ENCODE measurements at places on chromosomes 11 and 22.

DNA sequence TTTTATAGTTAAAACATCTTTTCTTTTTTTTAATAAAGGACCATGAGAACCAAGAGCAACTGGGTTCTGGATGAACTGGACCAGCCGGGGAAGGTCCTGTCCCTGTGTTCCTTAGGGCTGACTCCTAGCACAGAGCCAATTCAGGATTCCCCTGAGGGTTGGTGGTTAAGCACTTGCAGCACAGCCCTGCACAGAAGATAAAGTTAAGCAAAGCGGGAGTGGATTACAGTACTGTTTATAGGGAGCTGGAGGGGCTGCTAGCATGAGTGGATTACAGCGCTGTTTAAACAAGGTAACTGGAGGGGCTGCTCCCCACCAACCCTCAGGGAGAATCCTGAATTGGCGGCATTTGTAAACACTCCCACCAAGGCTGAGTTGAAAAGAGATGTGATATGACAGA is 90.6 kb downstream of the CELSR1 start:
- DNase-seq: no peak

GRCh38 chr11:68259122-68259959 is 12.4 kb downstream of the C11orf24 start:
- DNase-seq: no peak

GRCh38 chr11:97963528-97964331 is 1057.0 kb upstream of the CNTN5 start:
- DNase-seq: no peak

DNA sequence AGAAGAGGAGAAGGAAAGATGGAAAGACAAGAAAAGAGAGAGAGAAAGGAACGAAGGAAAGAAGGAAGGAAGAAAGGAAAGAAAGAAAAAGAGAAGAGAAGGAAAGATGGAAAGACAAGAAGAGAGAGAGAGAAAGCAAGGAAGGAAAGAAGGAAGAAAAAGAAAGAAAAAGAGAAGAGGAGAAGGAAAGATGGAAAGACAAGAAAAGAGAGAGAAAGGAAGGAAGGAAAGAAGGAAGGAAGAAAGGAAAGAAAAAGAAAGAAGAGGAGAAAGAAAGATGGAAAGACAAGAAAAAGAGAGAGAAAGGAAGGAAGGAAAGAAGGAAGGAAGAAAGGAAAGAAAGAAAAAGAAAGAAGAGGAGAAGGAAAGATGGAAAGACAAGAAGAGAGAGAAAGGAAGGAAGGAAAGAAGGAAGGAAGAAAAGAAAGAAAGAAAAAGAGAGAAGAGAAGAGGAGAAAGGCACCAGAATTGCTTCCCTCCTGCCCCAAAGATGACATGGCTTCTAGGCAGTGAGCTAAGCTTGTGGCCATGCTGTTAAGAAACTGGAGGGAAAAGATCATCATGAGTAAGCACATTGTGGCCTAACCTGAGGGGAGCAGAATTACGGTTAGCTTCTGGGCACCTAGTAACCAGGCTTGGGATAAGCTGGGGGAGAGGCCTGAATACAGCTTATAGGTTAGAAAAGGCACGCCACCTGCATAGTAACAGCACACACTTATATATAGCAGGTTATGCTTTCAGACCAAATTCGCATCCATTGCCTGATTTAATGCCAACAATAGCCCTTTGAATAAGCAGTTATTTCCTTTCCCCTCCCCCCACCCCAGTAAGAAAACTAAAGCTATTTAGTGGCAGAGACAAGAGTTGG is 2.3 kb upstream of the ST3GAL4 start:
- no peak for DNase-seq

GRCh38 chr11:100512475-100512874 is 174.6 kb upstream of the ARHGAP42 start:
- no peak for DNase-seq

DNA sequence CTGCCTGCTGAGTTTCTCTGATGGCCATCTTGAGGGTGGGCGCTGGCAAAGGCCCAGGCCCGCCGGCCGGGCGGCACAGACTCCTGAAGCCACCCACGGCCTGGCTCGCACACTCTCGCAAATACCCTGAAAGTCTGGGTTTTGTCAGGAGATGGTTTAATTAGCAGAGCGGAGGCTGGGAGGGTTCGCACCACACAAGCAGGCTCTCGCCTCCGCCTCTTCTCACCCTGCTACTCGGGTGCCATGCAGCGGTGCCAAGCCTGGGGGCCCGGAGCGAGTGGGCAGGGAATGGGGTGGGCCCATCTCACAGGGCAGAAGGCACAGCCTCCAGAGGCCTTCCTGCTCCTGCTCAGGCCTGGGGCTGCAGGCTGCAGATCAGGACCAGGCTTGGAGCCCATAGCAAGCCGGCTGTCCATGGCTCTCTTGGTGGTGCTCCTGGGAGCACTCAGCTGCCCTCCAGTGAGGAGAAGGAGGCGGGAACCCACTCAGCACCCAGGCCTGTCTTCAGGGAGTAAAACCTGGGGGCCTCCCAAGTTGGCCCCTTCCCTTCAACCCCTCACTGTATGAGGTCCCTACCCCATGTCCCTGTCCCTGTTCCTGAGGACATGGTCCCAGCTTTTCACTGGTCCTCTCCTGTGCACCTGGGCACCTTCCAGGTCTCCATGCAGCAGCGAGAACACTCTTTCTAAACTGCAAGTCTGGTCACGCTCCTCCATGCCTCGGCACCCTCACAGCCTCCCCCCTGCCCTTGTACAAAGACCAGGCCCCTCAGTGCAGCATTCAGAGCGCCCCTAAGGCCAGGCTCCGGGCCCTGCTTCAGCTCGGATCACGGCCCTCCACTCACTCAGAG is 62.0 kb downstream of the FLRT1 start:
- no peak for DNase-seq

DNA sequence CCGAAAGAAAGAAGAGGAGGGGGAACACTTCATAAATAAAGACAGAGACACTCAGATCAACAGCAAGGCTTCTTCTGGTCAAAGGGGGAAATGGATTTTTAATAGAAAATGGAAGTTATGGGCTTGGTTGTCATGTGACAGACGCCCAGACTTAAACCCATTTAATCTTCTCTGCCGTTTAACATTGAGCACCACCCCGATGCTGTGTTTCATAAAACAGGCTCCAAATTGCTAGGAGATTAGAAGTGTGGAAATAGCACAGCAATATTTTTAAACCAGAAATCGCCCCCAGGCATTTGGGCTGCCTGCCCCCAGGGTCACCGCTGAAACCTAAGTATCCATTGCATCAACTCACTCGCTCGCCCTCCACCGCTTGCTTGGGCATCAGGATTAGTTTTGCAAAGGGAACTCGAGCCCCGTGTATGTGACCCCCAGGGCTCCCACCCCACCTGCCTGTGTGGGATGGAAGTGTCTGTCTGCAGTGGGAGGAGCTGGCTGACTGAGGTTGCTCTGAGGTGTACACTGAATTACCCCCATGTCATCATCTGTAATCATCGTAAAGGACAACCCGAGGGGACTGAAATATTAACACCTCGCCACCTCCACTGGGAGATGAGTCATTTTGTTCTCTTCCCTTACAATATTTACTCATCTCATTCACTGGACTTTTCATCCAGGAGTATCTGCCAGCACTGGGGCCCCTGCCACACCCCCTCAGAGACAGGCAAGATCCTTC is 10.7 kb downstream of the DSCAML1 start:
- DNase-seq: no peak

DNA sequence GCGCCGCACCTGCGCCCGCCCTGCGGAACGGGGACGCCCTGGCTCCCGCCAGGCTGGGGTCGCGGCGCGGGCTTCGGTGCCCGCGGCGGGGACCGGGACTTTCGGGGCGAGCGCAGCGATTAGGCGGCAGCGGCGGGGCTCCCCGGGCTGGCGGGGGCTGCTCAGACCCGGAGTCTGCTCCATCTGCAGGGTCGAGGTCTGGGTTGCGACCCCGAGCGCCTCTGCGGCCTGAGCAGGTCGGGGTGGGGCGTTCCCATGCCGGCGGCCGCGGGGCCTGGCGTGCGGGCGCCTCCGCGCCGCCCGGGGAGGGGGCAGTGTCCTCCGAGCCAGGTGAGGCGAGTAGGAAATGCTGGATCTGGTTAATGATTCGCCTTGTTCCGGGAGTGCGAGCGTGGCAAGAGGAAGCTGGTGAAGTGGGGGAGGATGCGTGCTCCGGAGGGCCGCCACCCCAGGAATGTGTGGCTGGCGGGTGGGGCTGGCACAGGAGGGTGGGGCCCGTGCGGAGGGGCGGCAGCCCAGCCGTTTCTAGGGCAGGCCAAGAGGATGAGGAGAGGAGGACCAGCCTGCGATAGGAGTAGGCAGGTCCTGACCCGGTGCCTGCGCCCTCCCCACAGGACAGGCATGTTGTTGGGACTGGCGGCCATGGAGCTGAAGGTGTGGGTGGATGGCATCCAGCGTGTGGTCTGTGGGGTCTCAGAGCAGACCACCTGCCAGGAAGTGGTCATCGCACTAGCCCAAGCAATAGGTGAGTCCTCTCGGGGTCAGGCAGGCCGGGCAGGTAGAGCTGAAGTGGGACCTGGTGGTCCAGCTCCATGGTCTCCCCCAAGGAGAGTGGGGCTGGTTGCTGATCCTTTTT is 606 bp downstream of the RASSF7 start:
- DNase-seq: no peak

GRCh38 chr22:47927648-47928210 is 1165.3 kb downstream of the TBC1D22A start:
- DNase-seq: no peak

DNA sequence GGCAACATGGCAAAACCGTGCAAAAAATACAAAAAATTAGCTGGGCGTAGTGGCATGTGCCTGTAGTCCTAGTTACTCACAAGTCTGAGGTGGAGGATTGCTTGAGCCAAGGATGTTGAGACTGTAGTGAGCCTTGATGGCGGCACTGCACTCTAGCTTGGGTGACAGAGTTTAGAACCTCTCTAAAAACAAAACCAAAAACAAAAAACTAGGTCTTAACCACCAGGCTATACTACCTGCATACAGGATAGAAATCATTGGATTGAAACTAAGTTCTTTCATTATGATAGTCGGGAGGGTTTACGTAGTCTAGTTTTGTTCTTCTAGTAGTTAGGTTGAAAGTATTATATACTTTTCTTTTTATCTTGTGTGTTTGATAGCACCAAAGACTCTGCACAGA is 5.8 kb downstream of the RNF214 start:
- no peak for DNase-seq

All from NCI-H2107 (cell line).